ENCODE measurements at places on chromosomes 2 and 18.

GRCh38 chr18:53838746-53839145 lies 385.7 kb downstream of the MBD2 start:
- no peak for DNase-seq

- no peak for DNase-seq
These were observed 1591.2 kb upstream of the LRRTM1 start for GRCh38 chr2:81895620-81896250.

GRCh38 chr2:12504443-12504842 lies 212.3 kb upstream of the TRIB2 start:
- peak; percentile 25 for DNase-seq

DNA sequence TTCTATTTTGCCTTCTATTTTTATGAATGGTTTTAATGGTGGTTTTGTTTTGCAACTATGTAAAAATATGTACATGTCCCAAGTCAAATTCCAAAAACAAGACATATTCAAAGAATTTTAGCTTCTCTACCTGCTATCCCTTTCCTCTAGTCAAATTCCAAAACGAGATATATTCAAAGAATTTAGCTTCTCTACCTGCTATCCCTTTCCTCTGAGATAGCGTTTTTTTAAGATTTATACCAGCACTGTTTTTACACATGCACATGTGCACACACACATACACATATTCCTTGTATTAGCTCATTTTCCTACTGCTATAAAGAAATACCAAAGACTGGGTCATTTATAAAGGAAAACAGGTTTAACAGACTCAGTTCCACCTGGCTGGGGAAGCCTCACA lies 199.1 kb upstream of the ARL4C start:
- no peak for DNase-seq

GRCh38 chr2:3021720-3022119 lies 355.9 kb downstream of the EIPR1 start:
- no peak for DNase-seq
